ENCODE measurements at places on chromosomes 6 and 20. TPM values are rescaled to one million over a fixed set of nuclear protein-coding genes. Genes with fewer than 3 reads are reported as not detected.

Gene HLA-DRA
- total RNA-seq = not detected

Gene DSP
- total RNA-seq = 2.2 TPM

Gene ZBP1
- total RNA-seq = not detected

Gene NT5E
- total RNA-seq = 111 TPM

Gene SIRPG
- not detected for total RNA-seq

Gene CRIP3
- total RNA-seq = not detected

Gene MMP24
- total RNA-seq = not detected

Gene TSHZ2
- total RNA-seq = 1.0 TPM
